ENCODE measurements at places on chromosomes 13 and 19.

- DNase-seq = no peak
Observed at GRCh38 chr19:48806818-48807589, 3.8 kb downstream of the BCAT2 start.

DNA sequence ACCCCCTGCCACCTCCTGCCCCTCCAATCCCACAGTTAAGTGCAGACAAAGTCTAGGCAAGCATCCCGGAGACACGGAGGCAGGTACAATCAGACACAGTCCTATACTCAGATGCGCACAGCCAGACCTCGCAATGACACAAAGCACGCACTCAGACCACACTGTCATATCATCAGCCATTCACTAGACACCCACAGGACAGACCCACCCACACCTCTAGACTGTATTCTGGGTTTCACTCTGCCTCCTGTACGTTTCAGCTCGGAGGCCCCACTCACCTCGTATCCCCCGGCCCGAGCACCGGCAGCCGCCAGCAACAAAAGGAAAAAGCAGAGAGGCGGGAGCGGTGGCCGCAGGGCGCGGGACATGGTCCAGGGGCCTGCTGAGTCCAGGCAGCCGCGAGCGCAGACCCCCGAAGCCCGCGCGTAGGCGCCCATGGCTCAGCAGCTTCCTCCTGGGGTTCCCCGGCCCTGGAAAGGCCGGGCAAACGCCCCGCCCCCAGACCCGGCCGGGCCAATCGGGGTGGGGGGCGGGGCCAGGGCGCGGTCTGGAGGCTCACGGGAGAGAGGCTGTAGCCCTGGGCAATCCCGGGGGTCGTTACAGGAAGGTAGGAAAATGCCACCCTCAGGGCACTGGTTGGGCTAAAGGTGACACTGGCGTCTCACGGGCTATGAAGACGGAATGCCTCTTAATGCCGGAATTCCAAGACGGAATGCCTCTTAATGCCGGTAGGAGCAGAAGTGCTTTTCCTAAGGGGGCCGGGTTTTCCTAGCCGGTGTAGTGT, at the start of the genes MAN2B1 and WDR83:
TSS of gene MAN2B1 (minus strand) at position 478 of the 784 bp plus-strand sequence. CDS start at position 437, 41 bp downstream.
TSS of gene WDR83 (plus strand) at position 543 of the 784 bp plus-strand sequence. CDS start 2,984 bp downstream, outside the sequence.
- DNase-seq = peak; percentile 81

DNA sequence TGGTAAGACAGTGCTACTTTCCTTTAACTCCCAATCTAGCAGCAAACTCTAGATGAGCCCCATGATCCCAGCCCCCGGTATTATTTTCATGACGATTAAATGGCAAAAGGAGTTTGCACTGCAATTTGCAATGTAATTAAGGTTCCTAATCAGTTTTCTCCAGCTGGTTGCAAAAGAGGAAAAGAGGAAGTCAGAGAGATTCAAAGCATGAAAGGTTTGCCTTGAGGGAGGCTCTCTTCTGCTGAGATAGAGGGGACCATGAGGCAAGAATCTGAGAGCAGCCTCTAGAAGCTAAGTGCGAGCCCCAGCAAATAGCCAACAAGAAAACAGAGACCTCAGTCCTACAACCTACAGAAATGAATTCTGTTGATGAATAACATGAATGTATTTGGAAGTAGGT, 527.1 kb downstream of the UQCRFS1 start:
- no peak for DNase-seq

- DNase-seq = peak; percentile 32
Observed at GRCh38 chr13:76882431-76882830, 3.8 kb downstream of the KCTD12 start.

DNA sequence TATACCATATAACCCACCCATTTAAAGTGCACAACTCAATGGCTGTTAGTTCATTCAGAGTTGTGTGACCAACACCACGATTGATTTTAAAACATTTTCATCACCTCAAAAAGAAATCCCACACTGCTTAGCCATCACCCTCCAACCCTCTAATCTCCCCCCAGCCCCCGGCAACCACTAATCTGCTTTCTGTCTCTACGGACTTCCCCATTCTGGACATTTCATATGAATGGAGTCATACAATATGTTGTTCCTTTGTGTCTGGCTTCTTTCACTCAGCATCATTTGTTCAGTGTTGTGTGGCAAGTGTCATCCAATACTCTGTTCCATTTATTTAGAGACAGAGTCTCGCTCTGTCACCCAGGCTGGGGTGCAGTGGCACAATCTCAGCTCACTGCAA, 4.0 kb upstream of the PNMA8B start:
- DNase-seq = no peak

- DNase-seq = no peak
Observed at GRCh38 chr13:35694031-35694430, 217.5 kb upstream of the MAB21L1 start.

DNA sequence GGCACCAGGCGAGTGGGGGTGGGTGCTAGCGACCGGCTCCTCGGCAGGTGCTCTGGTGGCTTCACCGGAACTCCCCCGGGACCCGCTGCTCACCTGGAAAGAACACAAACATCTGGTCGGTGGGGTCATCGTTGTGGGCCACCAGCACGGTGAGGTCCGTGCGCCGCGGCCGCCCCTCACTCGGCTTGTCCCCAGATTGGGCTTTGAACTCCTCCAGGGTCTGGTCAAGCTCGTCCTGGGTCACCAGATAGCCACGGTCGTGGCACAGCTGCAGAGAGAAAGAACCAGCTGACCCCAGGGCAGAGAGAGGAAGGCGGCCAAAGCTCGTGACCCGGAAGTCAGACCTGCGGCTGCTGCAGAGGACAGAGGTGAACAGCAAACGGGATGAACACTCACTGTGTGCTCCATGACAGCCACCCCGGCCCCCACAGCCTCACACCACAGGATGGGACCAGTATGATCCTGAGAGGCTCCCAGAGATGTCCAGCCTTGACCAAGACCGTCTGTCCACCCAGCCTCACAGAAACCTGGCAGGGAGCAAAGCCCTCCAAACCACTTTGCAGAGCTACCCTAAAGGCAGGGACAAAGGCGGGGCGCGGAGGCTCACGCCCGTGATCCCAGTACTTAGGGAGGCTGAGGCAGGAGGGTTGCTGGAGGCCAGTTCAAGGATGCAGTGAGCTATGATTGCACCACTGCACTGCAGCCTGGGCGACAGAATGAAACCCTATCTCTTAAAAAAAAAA, 1.2 kb downstream of the POLR2E start:
- DNase-seq = no peak

GRCh38 chr13:113119822-113120189, 2.8 kb upstream of the F10 start:
- no peak for DNase-seq

DNA sequence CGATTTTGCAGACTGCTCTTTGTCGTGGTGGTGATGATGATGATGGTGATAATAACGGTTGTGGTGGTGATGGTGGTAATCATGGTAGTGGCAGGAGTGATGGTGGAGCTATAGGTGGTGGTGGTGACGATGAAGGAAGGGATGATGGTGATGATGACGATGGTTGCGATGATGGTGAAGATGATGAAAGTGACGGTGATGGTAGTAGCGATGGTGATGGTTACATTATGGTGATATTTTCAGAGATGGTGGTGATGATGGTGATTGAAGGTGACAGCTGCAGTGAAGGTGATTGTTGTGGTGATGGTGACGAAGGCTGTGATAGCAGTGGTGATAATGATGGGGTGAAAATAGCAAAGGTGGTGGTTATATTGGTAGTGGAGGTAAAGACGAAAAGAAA, 2.1 kb upstream of the ADGRE3 start:
- no peak for DNase-seq

DNA sequence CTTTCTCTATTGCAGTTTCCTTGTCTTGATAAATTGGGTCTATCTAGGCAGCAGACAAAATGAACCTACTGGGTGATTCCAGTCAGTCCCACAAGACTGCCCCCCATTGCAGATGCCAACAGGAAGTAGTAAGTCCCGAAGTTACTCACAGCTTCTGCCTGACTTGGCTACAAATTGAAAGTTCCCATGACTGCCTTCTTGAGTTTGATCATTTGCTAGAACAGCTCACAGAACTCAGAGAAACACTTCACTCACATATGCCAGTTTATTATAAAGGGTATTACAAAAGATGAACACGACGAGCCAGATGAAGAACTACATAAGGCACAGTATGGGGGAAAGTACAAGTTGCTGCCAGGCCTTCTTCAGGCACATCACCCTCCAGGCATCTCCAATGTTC, 50.0 kb downstream of the TEX26 start:
- no peak for DNase-seq

DNA sequence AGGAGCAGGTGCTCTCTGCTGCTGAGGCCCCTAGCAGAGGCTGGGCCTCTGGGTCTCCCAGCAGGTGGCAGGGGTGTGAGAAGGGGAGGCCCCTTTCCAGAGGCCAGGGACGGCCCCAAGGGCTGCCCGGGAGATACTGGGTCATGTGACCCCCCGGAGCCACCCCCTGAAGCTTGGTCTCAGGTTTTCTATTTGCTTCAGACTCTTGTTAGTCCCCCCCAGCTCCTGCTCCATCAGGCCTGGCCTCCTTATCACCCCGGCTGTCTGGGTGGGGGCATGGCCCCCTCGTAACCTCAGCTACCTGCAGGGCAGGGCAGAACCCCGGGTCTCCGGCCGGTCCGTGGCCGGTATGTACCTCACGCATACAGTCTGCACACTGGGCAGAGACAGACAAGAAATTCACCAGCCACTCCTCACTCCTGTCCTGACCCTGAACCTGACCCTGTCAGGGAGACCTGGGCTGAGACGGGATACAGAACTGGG, 13.2 kb upstream of the TCF3 start:
- DNase-seq = no peak

GRCh38 chr19:39870171-39870971, 24.2 kb upstream of the FBL start:
- no peak for DNase-seq

GRCh38 chr19:41774515-41774980, 19.2 kb downstream of the CEACAM6 start:
- DNase-seq = no peak

GRCh38 chr13:50850445-50850844, 7.0 kb upstream of the DLEU7 start:
- DNase-seq = no peak

DNA sequence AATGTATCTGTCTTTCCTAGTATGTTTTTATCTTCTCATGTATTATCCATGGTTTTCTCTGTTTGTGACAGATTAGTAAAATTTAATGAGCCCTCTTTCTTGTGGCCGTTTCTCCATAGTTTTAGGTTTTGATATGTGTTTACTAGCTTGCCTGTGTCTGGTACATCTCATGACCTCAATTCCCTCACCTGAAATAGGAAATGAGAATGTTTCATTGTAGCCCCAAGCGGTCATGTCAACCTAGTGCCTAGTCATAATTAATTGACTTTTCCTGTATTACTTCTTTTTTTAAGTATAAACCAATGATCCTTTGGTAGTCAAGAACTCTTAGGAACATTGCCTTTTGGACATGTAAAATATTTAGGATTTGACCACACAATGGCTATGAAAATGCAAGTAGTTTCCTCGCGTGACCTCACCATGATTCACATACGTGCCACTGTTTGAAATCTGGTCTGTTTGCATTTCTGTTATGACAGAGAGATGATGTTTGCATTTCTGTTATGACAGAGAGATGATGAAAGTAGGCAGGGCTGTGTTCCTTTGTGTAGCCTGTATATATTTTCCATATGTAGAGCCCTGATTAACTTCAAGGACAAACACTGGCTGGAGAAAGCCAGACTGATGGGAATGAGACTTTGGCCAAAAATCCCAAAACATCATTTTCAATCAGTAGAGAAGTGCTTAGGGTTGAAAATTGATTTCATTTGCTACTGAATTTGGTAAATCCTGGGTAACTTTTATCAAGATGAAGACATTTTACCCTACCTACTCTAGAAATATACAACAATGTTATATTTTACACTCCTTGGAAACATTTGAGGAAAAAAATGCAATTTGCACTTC, 104.8 kb downstream of the TNFRSF19 start:
- DNase-seq = no peak

Measured in hindlimb muscle (tissue), 1 donor.